NCI-H1105 treated with DMSO at 0.1 percent for 48 hours (cell line): ENCODE measurements at places on chromosomes 16 and 17.

GRCh38 chr17:31466096-31466760, 74.8 kb downstream of the RAB11FIP4 start:
- no peak for DNase-seq

DNA sequence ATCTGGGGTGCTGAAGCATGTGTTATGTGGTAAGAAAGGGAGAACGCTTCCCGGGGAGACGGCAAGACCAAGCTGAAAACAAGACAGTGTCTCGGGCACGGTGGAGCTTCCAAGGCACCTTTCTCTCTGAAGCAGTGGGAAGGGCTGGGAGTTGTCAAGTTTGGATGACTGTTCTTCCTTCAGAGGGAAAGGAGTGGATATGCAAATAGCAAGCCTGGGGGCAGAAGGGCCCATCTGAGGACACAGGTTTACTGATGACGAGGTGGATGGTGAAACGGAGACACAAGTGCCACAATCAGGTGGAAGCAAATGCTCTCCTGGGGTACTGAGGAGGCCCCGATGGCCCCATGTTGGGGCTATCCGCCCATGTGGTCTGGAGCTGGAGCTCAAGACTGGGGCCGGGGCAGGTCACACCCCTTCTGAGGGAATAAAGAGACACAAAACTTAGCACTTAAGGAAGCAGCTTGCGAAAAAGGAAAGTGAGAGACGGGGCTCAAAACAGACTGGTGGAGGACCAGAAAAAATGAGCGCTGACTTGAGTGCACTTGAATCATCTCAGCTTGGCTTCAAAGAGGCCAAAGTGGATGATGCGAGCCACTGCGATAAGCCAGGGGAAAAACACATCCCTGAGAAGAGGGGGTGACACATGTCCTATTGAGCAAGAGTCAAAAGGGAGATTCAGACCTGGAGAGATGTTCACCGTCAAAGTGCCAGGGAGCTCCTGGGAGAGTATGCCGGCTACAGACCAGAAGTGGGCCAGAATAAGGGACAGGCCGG, 34.8 kb upstream of the MTSS2 start:
- DNase-seq: no peak

DNA sequence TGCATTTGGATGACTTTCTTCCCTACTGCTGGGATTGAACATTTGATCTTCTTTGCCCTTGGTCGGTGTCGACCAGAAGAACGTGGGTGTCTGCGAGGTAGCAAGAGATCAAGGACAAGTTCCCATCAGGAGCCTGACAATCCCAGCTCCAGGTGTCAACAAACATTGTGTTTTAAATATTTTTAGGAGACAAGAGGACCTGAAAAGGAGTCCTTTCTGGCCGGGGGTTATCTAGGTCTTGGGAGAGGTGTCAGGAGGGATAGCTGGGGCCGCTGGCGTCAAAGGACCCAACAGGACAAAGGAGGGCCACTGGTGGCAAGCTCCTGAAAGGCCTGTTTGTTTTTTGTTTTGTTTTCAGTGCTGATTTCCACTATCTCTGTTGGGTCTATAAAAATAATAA, 308.4 kb upstream of the ERCC4 start:
- no peak for DNase-seq

- DNase-seq: no peak
These were observed 158.3 kb upstream of the NOL11 start for GRCh38 chr17:67559381-67559966.

DNA sequence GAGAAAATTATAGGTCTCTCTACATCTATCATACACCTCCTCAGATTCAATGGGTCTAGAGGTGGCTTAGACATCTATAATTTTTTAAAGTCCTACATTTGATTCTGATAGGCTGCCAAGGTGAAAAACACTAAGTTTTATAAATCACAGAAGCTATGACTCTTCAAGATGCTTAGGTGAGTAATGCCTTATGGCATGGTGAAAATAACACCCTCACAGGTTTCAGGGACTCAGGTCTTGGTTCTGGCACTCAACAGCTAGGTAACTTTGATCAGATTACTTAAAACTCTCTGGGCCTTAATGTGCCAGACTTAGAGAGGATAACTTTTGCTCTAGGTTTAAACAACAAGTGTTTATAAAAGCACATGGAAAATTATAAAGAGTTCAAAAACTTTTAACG, 2.0 kb upstream of the COX10 start:
- no peak for DNase-seq

GRCh38 chr17:75589012-75589918, 1.7 kb downstream of the MYO15B start:
- DNase-seq: peak; percentile 81

GRCh38 chr16:26542198-26542597, 524.5 kb upstream of the C16orf82 start:
- no peak for DNase-seq

- no peak for DNase-seq
These were observed 157.7 kb upstream of the CDH11 start for GRCh38 chr16:65279576-65279975.

- no peak for DNase-seq
These were observed 22.8 kb downstream of the WSCD1 start for GRCh38 chr17:6092903-6093468.

- no peak for DNase-seq
These were observed 35.5 kb upstream of the NOL11 start for GRCh38 chr17:67682196-67682595.

- no peak for DNase-seq
These were observed 23.2 kb upstream of the CYTH1 start for GRCh38 chr17:78805301-78805700.

DNA sequence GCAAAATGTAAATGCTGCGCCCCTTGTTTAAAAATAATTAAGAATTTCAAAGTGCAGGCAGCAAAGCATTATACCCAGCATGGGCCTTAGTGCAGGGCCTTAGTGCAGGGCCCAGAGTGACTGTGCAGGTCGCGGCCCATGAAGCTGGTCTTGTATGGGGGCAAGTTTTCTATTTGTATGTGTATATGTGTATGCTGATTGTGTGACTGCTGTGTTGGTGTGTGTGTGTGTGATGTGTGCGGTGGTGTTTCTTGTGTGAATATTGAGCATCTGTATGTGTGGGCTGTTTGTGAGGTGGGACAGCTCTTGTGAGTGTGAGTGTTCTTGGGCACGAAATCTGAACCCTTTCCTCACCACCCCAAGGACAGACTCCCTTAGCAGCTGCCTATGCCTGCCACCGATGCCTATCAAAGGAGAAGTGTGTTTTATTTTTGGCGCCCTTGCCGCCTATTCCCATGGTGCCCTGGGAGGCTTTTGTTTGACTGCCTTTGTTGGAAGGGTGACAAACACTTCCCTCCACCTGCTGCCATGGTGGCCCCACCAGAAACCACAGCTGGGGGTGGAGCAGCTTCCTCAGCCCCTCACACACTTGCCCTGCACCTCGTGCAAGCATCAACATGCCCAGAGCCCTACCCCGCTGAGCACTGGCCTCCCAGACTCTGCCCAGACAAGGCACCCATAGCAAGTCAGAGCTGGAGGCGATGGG, 18.0 kb downstream of the CCR7 start:
- peak; percentile 96 for DNase-seq

DNA sequence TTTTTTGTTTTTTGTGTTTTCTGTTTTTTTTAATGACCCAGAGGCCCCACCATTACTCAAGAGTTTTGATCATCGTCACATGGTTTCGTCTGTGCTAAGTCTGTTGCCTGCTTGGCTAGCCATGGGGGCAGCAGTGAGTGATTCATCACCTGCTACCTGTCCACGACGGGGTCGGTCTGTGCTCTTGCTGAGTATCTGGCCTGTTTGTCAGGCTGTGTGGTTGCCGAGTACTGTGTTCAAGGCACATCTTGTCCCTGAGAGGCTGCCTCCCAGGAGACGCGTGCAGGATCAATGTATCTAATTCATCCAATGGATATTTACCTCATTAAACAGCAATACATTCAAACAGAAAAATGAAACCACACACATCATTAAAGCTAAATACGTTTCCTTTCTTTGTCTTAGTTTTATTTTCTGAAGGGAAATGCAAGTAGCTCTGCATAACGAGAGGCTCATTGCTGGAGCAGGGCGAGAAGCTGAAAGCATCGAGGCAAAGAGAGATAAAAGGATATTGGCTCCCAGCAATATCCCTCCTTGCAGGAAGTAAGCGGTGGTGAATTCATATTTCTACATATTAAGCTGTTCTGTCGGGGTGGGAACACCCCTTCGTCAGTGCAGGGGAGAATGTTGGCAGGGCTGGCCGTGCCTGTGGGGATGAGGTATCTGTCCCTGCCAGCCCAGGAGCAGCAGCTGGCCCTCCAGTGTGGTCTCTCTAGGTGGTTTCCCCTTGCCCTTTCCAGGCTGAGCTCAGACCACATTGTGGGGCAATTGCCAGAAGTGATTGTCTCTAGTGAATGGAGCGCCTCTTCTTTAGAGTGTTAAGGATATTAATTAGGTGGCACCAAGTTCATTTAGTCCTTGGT, 166.2 kb upstream of the ASIC2 start:
- no peak for DNase-seq

- no peak for DNase-seq
These were observed 9.9 kb downstream of the HEXIM2 start for GRCh38 chr17:45171338-45172231.

- DNase-seq: no peak
These were observed 23.4 kb downstream of the RBBP6 start for GRCh38 chr16:24562811-24563210.

- DNase-seq: no peak
These were observed 3.9 kb upstream of the SMPD3 start for GRCh38 chr16:68452176-68452575.

GRCh38 chr16:28309811-28310311, 17.5 kb downstream of the SBK1 start:
- DNase-seq: no peak

GRCh38 chr17:79838522-79839274, 542 bp downstream of the CBX4 start:
- peak; percentile 35 for DNase-seq

- no peak for DNase-seq
These were observed 14.2 kb downstream of the B4GALNT2 start for GRCh38 chr17:49146620-49147306.

DNA sequence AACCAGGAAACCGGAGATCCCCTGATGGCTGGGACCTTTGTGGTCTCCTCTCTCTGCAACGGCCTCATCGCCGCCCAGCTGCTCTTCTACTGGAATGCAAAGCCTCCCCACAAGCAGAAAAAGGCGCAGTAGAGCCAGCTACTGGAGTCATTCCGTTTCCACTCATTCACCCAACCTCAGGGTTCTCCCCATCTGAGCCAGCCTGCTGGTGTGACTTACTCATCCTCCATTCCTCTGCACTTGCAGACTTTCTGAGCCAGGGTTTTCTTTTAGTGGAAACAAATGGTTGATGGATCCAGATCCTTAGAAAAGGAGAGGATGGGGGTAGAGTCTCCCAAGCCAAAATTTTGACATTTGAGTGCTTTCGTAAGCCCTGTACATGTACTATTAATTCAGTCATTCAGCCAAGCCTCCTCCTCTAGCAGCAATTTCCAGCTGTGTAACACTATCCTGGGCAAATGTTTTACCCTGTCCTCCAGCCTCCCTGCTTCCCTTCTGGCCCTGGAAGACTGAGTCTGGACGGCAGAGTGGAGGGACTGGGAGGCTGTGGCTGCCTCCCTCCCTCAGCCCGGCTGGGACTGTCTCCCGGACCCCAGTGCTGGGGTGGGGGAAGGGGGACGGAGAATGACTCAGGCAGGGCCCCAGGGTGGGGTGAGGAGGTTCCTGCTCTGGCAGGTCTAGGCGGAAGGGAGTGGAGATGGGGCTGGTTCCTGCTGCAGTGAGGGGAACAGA, 2.3 kb downstream of the SOX15 start:
- DNase-seq: no peak

- DNase-seq: no peak
These were observed 740 bp upstream of the SLC5A10 start for GRCh38 chr17:18950944-18951905.

DNA sequence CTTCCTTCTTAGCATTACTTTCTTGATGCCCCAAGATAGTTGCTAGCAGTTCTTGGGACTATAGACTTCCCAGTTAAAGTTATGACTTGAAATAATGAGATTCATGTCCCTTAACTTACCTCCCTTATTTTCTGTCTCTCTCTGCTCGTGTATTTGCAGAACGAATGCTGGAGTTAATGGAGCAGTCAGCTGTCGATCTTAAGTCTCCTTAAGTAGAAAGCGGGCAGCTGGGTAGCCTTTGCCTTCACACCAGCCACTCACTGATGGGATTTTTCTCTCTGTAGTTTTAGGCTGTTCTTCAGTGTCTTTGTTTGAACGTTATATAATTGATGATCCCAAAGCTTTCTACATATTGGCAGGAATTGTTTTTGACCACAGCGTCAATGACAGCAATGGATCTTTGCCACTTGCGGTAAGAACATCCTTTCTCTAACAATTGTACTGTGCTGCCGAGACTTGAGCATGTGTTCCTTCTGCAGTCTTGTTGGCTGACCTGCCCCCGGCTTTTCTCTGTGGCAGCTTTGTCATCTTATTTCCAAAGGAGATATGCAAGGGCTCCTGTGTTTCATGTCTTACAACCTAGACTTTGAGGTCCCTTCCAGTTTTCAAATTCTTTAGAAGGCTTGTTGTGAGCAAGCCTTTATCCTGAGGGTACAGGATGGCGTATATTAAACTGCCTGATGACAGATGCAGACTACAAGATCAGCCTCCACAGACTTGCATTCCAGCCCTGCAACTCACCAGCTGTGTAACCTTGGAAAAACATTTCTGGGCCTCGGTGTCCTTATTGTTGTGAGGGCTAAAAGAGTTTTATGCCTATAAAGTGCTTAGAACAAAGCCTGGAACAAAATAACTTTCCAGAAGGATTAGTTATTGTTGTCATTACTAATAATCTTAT, 25.1 kb upstream of the ABCA3 start:
- no peak for DNase-seq

GRCh38 chr16:14353340-14353739, 276.7 kb downstream of the PARN start:
- DNase-seq: no peak

DNA sequence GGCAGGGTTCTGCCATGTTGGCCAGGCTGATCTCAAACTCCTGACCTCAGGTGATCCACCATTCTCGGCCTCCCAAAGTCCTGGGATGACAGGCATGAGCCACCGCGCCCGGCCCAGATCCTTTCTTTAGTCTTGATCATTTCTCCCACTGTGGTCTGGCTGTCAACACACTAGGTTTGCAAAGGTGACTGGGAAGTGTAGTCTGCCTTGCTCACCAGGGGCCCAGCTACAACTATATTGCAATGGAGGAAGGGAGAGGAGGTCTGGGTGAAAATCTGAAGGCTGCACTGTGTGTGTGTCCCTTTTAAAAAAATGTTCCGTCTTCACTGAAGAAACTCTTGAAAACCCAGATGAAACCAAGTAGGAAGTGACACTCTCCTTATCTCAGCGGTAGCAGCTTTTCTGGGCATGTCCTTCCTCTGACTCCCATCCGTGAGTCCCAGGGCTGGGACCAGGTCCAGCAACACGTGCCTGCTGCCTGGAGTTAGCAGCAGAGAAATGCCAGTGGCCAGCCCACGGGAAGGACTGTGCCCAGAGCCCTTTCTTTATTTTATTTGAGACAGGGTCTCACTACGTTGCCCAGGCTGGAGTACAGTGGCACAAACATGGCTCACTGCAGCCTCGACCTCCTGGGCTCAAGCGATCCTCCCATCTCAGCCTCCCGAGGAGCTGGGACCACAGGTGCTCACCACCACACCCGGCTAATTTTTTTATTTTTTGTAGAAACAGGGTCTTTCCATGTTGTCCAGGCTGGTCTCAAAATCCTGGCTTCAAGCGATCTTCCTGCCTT, 17.8 kb upstream of the KIF19 start:
- DNase-seq: no peak

GRCh38 chr16:81873843-81874752, 95.0 kb downstream of the PLCG2 start:
- no peak for DNase-seq

GRCh38 chr16:50948268-50948930, 202.7 kb downstream of the SALL1 start:
- DNase-seq: no peak
